ENCODE measurements at places on chromosomes 2 and 18. TPM values are rescaled to one million over a fixed set of nuclear protein-coding genes. Genes with fewer than 3 reads are reported as not detected.

DNA sequence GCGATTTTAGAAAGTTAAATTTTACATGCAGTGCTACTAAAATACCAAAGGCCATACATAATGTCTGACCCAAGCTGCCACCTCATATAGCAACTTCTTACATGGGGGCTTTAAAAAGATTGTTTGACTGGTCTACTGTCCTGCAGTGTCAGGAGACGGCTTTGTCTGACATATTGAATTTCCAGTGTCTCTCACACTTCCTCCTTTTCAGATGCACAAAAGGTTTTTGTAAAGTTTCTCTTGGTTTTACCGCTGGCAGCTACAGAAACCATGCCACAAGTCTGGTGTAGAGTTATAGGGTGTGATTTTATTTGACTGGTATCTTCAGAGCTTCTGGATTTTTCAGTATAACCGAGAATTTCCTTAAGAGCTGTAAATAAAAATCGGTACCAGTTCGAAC is 1.1 kb upstream of the ASAP2 start:
- DNase-seq, result no peak

- DNase-seq, result no peak
These were observed 56.4 kb downstream of the CRIM1 start for GRCh38 chr2:36411962-36412444.

DNA sequence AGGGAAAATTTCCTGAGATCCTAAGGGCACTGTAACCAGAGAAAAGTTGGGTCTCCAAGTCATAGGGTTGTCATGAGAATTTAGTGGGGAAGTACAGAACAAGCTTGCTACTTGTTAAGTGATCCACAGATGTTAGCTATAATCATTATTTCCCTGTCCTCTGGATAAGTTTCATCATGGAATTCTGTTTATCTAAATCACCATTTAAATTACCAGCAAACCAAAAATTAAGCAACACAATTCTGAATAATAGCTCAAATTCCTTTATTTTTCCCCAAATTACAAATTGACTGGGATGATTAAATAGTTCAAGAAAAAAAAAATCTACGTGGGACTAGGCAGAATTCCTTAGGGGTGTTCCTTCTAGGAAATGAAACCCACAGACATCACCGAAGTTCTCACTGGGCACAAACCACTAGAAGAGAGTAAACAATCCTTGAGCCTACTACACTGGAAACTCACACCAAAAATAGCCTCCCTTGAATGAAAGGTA is 159.5 kb downstream of the COL6A3 start:
- no peak for DNase-seq

DNA sequence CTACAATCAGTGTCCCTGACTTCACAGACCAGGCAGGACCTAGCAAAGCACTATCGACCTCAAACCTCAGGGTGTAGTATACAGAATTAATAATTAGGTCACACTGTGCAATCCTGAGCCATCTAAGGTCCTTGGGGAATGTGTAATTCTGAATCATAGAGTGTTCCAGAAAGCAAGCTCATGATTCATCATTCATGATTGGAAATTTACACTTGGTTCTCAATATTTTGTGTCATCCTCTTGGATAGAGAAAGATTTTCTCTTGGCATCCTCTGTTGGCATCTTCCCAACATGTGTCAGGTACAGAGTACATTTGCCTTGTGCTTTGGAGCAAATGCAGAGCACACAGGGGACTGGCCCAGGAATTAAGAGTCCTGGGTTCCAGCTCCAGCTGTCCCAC is 245.0 kb upstream of the NT5C1B start:
- DNase-seq, result no peak

DNA sequence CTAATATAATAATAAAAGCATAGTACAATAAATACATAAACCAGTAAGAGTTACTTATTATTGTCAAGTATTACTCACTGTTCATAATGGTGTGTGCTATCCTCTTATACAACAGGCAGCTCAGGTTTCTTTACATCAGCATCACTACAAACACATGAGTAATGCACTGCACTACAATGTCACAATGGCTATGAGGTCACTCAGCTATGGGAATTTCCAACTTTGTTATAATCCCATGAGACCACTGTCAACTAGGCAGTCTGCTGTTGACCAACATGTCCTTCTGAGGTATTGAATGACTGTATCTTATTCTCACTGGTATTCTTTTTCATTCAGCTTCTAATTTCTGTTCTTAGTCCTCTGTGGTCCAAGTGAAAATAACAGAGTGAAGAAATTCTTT is 250.4 kb upstream of the DSEL start:
- no peak for DNase-seq

DNA sequence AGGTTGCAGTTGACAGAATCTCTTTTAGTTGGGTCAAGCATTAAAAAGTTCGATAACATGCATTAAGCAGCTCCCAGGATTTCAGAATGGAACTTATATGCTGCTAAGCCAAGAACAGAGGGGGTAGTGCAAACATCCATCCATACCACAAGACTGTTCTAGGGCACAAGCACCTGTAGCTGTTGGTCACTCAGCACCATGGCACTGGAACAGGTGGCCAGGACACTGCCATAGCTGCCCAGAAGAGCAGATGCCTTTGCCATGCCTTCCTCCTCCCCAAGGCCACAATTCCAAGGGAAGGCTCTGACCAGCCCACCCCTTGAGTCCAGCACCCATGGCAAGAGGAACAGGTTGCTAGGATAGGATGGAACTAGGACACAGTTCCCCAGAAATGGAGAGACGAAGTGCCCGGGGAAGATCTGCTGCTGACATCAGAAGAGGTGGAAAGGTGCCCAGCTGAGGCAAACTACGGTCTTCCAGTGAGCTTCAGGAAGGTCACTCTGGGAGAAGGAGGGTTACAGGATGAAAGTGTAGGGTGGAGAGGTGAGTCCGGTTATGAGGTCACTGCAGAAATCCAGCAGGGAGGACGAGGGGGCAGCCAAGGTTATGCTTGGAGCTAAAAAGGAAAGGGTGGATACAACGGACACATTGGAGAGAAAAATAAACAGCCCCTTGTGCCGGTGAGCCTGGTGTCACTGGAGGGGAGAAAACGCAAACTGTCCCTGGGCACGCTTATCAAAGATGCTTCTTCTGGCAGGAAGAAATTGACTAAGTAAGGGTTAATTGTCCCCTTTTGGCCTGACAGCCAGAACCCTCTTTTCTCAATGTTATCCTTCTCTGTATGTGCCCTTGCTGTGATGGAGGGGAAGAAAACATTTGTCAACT is 41.9 kb downstream of the C1QL2 start:
- DNase-seq, result no peak

DNA sequence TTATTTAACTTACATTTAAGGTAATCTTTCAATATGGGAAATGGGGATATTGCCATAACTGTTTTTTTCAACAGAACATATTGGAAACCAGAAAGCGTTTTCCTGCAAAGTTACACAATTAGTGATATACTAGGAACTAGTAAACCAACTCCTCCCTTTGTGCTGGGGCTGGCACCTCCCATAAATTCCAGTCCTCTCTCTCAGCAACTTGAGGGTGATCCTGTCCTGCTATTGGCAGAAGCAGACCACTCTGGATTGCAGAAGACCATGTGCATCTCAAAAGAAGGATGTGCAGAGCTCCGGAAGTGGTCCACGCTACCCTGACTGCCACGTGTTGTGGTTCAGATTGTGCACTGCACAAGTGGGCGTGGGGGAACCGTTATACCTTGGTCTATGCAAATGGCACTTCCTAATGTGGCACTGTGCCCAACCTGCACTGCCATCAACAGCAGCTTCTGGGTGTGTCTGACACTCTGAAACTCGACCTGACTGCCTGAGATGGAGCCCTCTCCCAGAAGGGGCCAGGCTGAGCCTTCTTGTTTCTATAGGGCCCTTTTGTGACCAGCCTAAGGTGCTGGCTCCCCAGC is 219.2 kb downstream of the ZNF516 start:
- no peak for DNase-seq

DNA sequence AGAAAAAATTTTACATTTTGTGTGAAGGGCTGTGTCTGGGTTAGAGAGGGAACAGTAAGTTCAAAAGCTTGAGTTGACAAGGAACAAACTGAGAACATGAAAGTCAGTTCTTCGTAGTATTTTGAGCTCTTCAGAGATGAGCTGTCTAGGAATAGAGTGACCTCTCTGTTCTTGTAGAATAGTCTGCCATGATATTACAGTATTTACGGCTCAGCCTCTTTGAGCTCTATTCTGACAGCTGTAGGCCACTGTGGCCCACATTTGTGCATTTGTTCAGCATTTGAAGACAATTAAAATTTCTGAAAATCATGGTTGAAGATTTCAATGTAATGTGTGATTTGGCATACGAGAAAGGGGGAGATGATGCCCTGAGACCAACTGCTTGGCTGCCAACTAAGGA is 172.8 kb downstream of the MGAT5 start:
- no peak for DNase-seq

DNA sequence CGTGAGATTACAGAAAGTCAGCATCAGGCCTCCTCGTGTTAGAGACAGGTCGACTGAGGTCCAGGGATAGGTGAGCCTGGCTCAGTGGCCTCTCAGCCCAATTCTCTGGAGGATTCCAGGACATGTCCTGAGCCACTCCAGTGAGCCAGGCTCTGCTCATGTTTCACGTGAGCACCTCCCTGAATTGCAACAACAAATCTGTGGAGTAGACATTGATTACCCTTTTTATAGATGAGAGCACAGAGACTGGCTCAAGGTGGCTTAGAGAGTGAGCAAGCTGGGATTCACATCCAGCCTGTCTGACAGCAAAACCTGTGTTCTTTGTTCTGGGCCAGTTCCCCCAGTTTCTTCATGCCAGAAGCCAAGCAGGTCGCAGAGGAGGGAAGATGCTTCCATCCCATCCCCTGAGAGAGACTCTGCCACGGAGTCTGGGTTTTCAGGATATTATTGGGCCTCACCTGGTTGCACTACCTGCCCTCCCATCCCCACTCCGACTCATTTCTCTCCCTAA is 46.4 kb downstream of the HS1BP3 start:
- DNase-seq, result no peak

- DNase-seq, result no peak
These were observed 1279.9 kb upstream of the NRXN1 start for GRCh38 chr2:52311862-52312261.

DNA sequence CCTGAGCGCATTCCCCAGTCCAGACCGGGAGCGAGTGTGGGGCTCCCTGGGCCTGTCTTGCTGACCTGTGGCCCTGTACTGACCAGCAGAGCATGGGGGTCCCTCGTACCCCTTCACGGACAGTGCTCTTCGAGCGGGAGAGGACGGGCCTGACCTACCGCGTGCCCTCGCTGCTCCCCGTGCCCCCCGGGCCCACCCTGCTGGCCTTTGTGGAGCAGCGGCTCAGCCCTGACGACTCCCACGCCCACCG is 5.3 kb downstream of the NEU4 start:
- DNase-seq, result no peak

DNA sequence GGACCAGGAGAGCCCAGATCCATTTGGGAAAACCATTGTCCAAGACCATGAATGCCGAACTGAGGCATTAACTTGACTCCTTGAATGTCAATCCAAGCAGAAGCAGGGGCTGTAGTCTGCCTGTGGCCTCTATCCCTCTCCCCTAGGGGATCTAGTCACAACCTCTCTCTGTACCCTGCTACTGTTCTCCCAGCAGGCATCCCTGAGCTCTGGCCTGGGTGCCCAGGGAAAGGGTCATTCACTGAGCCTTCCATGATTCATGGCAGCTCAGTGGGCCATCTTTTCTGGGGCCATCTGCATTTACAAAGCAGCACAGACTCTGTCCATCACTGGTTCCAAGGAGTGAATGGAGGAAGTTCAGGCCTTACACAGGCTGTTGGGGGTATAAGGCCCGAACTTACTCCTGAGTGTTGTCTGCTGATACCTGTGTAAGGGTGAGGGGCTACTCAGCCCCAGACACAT is 151.8 kb downstream of the ZFP36L2 start:
- DNase-seq, result no peak

DNA sequence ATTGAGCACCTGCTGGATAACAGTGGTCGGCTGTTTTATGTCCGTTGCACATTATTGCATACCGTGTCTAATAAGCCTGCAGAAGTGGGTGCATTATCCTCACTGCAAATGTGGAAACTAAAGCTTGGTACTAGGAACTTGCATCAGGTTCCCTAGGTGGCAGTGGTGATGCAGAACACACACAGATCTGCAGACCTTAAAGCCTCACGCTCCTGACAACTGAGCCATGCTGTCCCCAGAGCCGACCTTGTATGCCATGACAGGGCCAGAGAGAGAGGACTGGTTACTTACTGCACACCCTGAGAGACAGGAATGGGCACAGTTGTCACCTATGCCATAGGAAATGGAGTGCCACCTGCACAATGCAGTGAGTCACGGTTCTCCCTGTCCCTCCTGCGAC is 151.8 kb downstream of the SH3RF3 start:
- no peak for DNase-seq

DNA sequence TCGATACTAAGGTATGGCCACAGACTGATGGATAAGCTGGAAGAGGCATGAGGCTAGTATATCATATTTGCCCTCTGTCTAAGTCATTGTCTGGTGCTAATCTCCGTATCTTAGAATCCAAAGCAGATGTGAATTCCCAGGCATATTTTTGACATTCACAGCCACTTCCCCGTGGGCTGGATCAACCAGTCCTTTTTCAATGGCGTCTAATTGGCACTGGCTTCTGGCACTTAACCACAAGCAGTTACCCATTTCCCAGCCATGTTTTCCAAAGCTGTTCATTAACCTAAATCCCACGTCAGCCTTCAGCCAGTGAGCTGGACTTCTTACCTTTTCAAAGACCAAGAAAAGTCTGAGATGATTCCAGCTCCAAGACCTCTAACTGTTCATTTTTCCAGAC is 20.7 kb upstream of the ZNF407 start:
- no peak for DNase-seq

- DNase-seq, result no peak
These were observed 29.3 kb upstream of the SOS1 start for GRCh38 chr2:39150102-39150562.

DNA sequence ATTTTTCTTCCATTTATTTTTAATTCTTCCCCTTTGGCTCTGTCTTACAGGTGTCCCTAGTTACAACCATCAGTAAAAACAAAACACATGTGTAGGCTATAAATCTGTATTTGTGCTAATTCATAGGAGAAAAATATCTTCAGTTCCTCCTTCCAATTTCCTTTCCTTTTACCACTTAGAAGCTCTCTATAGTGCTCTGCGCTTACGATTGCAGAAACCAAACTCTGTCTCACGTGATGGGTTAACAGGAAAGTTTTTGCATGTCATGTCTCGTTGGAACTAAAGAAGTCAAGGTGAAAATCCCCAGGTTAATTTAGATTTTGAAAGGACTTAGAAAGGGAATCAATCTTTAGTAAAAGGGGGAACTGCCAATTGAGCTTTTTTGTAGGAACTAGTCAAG is 1390.5 kb upstream of the ZEB2 start:
- DNase-seq, result no peak

DNA sequence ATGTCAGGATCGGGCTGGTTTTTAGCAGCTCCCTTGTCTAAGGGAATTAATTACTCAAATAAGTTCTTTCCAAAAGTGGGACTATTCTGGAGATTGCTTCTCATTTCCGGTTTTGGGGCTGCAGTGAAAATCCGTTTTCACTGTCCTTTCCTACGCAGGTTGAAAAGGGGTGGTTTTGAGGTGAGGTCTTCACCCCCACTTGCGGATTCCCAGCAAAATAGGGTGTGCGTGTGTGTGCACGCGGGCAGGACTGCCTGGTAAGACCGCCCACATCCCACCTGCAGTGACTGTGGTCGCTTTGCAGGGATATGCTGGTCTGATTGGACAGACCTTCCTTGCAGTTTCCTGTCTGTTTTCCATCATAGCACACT is 472 bp upstream of the PLEKHM3 start:
- DNase-seq, result no peak

- no peak for DNase-seq
These were observed 767.7 kb downstream of the TSN start for GRCh38 chr2:122523143-122523542.

RPRM gene
- not detected for total RNA-seq

AOX1 gene
- 3.6 TPM for total RNA-seq

SERPINB4 gene
- not detected for total RNA-seq

UGT1A3 gene
- total RNA-seq, result not detected

AQP12B gene
- not detected for total RNA-seq

FOSL2 gene
- 50.2 TPM for total RNA-seq

SCTR gene
- total RNA-seq, result 1.2 TPM

HOXD13 gene
- not detected for total RNA-seq

Data from left ventricle myocardium inferior (tissue), 1 donor.